Foreskin keratinocyte (primary cell): ENCODE measurements at places on chromosomes 11 and 22. TPM values are rescaled to one million over a fixed set of nuclear protein-coding genes. Genes with fewer than 3 reads are reported as not detected.

The MS4A3 gene
- not detected in 2 replicates for total RNA-seq

The SLC17A6 gene
- total RNA-seq: not detected in 2 replicates

The GDPD5 gene
- 6.4 and 11.1 TPM in 2 replicates for total RNA-seq

- peak; percentile 63 for DNase-seq
Measured at GRCh38 chr11:87444993-87445392, 407.3 kb downstream of the TMEM135 start.

GRCh38 chr11:36459046-36459445, 51.0 kb downstream of the TRAF6 start:
- no peak for DNase-seq

- no peak for DNase-seq
Measured at GRCh38 chr22:27518531-27519340, 282.8 kb downstream of the MN1 start.

GRCh38 chr22:42695294-42695693, 25.4 kb downstream of the A4GALT start:
- no peak for DNase-seq

DNA sequence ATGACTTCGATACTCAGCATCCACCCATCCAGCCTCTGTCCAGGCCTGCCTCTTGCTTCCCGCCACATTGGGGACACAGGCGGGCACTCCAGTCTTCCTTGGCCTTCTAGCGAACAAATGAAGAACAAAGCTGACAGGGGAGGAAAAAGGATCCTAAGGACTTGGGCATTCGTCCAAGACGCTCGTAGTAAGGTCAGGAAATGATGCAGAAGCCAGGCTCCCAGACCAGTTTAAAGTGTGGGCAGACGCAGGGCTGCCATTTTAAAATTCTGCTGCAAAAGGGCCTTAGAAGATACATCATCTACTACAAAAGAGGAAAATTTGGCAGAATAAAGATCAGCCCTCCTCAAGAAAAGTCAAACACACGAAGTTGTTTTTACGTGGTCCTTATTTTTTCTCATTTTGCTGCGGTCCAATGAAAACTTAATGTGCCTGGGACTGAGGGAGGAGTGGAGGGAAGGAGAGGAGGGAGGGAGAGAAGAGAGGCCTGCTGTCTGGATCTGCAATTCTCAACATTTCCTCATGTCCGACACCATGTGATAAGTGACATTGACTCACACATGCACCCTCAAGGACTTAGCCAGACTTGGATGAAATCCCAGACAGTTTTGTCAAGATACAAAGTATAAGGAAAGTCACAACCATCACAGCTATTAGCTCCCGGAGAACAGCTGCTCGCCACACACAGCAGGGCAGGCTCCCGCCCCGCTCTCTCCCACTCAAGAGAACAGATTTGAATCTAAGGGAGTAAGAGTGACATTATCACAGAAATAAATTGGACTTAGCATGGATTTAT, 5.7 kb downstream of the DNAL4 start:
- no peak for DNase-seq
